NCI-H526 treated with DMSO at 0.1 percent for 48 hours (cell line): ENCODE measurements at places on chromosomes 13 and 19.
A peak's percentile ranks its signal among the peaks of the same experiment; 100 is the strongest.

GRCh38 chr13:19062019-19062646 is 119.5 kb downstream of the TUBA3C start:
- DNase-seq = no peak

DNA sequence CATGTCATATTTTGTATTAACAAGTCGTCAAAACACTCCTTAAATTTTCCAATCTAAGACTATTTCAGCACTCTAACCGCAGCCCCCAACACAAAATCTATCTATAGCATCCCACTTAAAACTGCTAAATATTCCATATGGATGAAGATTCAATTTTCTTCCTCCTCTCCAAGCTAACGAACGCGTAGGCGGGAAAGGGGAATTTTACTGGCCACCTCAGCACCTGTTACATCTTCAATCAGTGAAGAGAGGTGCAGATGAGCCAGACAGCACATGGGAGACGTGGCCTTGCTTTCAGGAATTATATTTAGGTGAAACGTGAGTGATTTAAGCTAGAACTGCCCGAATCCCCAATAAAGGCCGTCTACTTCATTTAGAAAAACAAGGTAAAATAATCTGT is 1.1 kb downstream of the RBM26 start:
- DNase-seq = peak; percentile 45

DNA sequence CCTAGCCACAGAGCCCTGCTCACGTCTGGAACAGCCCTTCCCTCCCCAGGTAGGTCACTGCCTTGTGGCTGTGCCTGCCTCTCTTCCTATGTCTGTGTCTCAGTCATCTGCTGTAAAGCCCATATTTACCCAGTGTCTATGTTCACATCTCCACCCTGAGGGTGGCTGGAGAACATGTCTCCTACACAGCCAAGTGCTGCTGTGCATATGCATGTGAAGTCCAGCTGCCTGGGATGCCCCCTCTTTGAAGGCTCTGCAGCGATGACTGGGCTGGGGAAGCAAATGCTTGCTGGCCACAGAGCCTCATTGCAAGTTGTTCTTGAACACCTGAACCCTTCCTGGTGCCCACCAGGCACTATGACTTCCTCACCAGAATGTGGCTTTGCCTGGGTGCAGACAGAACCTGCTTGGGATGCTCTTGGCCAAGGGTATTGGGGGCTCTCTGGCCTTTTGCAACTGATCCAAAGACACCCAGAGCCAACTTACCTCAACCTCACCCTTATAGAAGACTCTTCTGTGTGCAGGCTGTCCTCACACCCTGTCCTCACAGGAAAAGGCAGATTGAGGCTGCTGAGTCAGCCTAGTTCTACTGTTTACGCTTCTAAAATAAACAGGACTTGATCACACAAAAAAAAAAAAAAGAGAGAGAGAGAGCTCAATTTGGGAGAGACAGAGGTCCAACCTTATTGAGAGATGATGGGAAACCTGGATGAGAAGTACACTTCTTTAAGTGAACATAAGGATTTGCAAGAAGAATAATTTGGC is 26.5 kb downstream of the MRPL57 start:
- DNase-seq = no peak

DNA sequence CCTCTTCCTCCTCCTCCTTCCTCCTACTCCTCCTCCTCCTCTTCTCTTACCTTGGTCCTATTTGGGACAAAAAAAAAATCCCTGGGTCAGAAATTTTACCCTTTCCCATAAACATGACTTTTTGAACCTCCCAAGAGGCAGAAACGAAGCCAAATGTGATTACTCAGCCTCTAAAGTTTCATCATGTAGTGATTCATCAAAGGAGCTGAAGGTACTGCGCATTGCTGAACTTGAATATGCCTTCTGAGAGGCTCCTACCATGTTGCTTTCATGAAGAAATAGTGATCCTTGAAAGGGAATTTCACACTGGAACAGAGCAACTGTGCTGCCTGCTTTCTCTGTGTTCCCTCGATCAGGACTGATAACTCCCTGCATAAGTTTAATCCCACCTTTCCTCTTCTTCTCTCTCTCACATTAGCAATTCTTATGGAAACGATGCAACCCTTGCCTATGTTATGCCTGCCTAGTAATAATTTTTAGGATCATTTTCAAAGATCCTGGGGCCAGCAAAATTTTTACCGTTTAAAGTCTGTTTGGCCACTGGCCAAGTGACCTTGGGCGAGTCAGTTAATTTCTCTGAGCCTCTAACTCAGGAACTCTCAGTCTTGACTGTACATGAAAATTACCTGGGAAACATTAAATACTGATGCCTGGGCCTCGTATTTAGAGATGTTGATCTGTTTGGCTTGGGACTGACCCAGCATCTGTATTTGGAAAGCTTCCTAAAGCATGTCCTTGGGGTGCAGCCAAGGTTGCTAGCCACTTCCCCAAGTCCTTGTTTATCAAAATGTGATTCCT is 149.5 kb downstream of the DCT start:
- no peak for DNase-seq

GRCh38 chr13:50519866-50520265 is 323.6 kb downstream of the DLEU7 start:
- no peak for DNase-seq

DNA sequence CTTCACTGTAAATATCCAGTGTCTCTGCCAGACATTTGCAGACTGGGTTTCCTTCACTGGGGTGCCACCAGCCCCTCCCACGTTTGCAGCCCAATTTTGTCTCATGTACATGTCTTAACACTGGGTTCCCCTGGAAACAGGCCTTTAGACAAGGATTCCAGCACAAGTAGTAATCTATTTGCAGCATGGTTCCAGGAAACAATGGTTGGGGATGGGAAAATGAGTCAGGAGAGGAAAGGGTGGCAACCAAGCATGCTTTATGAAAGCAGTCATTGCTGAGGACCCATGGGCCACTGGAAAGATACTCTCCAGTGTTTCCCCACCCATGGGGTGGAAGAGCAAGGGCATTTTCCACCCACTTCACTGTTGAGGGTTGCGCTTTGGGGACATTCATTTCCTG is 53.6 kb upstream of the FARP1 start:
- DNase-seq = no peak

GRCh38 chr19:32866061-32866460 is 3.5 kb downstream of the SLC7A9 start:
- no peak for DNase-seq

DNA sequence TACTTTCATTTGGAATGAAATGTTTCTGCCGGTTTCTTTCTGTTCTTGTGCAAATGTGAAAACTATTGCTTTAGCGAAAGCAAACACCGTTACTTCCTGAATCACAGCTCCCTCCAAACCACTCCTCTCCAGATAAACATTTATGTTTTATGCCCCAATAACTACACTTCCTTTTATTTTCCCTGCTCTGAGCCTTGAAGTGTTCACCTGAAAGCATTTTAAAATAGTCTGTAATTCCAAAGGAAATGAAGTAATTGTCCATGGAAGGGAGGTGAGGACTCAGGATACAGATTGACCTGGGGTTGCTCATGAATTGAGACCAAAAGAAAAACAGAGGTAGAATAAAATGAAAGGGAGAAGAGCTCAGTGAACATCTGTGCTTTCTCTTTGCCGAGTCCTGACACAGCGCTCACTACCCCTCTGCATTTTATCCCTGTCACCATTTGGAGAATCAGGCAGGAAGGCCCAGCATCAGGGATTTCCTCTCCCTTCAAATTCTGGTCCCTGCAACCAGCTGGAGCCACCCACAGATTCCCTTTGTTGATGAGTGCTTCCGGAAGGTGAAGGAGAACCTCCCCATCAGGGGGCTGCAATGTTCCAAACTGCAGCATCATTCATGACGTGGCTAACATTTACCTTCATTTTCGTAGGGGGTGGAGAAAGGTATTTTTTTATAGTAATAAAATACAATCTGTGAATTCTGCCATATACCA is 171.9 kb downstream of the ITGBL1 start:
- DNase-seq = no peak

DNA sequence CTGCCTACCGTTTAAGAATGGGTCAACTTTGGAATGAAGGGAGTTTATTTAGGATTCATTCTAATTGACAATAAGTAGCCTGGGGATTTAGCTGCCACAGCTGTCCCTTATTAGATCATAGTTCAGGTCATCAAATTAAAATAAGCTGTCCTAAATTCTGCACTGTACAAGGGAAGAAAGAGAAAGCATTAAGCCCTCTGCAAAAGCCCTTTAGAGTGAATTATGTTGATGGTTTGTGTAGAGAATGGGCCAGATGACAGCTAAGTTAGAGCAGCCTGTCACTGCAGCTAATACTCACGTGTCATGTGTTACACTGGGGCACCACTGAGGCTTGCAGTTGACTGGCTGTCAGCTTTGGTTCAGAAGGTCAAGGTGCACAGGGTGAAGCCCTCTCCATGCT is 737.1 kb upstream of the SLC10A2 start:
- DNase-seq = no peak

GRCh38 chr19:16645140-16645539 is 14.8 kb downstream of the SMIM7 start:
- no peak for DNase-seq
